Fibroblast of skin of scalp (primary cell): ENCODE measurements at places on chromosomes 7 and 10.

GRCh38 chr10:104441329-104442000 is 87.8 kb downstream of the CFAP58 start:
- DNase-seq, result peak; percentile 94

DNA sequence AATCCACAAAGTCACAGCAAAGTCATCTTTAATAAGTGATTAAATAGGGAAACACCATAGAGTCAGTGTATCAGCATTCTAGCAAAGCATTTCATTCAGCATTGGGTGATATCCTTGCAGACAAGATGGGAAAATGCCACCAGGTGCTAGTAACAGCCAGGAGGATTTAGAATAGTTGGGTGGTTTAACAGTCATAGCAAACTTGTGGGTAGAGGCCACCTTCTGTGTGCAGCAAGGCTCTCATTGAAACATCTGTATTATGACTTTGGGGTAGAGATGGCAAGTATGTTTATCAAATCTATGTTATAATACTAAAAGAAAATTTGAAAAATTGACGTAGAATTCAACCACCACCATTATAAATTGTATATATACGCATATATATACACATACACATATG is 26.4 kb upstream of the ADO start:
- no peak for DNase-seq

GRCh38 chr7:125425506-125425905 is 495.9 kb upstream of the POT1 start:
- DNase-seq, result no peak

DNA sequence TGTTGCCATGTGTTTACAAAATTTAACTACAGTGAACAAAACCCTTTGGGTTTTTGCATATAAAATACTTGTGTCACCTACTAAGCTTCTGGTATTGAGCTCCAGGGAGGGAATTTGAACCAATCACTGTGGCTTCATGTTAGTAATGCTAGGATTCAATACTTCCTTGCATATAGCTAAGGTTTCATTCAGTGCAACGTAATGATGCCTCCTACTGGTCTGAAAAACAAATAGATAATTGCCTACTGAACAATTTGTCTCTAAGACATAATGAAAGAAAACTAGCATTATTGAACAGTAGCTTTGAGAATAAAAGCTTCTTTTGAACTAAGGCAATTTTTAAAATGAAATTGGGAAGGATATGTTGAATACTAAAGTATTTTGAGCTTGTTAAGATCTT is 244.4 kb downstream of the ZWINT start:
- no peak for DNase-seq

GRCh38 chr10:118583611-118584010 is 11.8 kb downstream of the PRLHR start:
- DNase-seq, result no peak

GRCh38 chr10:3978174-3978573 is 193.2 kb upstream of the KLF6 start:
- peak; percentile 35 for DNase-seq

- no peak for DNase-seq
Observed at GRCh38 chr7:148118371-148118770, 472.2 kb upstream of the C7orf33 start.

GRCh38 chr10:44463511-44464121 is 78.7 kb upstream of the CXCL12 start:
- peak; percentile 34 for DNase-seq

DNA sequence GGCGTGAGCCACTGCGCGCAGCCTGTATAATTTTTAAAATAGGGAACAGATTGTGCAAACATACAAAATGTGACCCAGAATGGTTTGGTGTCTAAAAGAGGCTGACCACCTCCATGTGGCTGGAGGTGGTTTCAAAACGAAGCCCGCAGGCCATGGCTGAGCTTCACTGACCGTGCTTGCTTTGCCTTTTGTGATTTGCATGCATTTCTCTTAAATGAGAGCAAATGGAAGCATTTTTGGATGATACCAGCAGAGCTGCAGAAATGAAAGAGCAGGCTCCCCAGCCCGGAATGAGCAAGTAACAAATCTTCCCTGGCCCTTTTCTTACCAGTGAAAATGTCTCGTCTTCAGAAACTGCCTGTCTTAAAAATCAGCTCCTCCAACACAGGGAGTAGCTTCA is 239.9 kb downstream of the CAMK1D start:
- DNase-seq, result no peak

GRCh38 chr7:82335927-82336326 is 107.7 kb downstream of the CACNA2D1 start:
- no peak for DNase-seq

DNA sequence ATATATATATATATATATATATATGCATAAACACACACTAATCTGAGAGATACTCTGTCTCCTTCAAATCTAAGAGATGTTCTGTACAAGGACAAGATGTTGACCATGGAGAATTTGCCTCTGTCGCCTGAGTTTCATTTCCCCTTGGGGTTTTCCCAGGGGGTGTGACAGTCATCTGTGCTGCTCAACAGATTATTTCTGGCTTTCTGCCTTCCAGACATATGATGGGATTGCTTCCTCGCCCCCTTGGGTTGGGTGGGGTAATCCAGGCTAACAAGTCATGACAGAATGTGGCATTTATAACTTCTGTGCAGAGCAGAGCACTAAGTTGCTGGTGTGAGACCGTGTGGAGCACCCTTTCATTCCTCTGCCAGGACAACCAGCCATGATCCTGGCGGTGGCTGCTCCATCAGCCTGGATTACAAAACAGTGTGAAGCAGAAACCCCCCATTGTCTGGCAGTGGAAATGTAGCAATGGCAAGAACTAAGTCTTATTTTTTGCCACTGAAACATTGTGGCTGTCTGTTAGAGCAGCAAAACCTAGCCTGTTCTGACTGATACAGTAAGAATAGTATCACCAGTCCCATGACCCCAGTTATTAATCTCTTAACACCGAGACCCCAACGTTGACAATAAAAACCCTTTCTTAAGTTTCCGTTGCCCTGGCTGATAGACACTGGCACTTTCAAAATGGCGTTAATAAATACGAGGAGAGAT is 13.7 kb upstream of the USP6NL start:
- no peak for DNase-seq

GRCh38 chr10:44032216-44032615 is 352.7 kb downstream of the CXCL12 start:
- DNase-seq, result peak; percentile 47

DNA sequence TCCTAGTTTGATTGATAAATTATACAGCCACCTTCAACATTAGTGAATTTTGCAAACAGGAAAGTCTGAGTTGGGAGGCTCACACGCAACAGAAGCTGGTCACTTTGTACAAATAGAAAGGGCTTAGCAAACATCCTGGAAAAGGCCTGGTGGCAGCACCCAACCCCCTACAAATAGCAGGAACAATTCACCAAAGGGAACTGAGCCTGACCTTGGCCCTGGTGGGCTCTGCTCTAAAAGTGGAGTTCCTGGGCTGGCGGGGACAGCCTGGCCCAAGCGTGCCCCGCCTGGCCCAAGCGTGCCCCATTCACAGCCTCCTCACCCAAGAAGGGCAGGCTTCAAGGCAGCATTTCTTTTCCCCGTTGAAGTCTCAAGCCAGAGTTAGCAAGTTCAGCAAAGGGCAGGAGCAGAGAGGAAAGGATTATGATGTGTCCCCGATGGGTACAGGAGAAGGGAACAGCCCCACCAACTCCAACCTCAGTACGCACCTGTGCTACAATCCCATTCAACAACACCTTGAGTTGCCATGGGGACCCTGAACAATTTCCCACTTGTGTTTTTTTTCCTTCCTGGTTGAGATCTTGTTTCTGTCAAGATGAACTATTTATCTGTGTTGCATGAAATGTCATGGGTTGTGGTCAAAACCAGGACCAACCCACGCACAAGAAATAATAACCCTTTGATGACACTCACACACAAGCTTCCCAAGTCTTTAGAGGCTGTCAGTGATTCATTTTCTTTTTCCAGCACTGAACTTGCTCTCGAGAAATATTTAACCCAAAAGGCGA is 43.4 kb downstream of the RGS10 start:
- DNase-seq, result no peak

- no peak for DNase-seq
Observed at GRCh38 chr7:31767686-31768358, 80.8 kb downstream of the PPP1R17 start.

- no peak for DNase-seq
Observed at GRCh38 chr10:21021843-21022594, 124.9 kb upstream of the NEBL start.

DNA sequence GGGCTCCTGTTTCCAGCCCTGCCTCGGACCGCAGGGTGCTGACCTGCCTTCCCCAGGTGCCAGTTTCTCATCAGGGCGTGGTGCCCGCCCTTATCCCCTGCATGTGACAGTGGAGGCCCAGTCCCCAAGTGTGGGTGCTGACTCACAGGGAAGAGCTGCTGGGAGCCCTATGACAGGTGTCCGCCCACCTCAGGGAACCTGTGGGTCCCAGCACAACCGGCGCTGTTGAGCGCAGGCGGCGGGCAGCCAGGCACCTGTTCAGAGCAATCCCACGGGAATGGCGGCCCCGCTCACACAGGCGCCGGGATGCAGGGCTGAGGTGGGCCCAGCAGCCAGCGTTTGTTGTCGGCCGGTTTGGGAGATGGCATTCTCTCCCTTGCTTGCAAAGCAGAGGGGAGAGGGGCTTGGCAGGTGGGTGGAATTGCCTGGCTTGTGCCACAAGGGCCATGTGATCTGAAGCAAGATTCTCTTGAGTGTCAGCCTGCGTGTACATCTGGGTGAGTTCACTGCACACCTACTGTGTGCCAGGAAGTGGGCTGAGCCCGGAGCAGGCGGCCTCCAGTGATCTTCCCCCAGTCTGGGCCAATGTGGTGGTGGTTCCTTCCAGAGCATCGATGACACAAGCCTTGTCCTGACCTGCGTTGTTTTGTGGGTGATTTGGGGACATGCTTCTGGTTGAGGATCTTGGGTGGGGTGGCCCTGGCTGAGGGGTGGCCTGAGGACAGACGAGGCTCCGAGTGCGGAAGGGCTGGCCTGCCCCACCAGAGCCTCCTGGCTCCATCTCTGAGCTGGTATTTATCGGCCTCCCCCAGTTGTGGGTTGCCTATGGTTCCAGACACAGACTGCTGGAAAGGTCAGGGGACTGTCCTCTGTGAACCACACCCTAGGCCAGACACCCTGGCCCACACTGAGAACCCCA is 2.4 kb downstream of the PWWP2B start:
- no peak for DNase-seq

- no peak for DNase-seq
Observed at GRCh38 chr7:67519171-67519570, 522.5 kb downstream of the TYW1 start.

DNA sequence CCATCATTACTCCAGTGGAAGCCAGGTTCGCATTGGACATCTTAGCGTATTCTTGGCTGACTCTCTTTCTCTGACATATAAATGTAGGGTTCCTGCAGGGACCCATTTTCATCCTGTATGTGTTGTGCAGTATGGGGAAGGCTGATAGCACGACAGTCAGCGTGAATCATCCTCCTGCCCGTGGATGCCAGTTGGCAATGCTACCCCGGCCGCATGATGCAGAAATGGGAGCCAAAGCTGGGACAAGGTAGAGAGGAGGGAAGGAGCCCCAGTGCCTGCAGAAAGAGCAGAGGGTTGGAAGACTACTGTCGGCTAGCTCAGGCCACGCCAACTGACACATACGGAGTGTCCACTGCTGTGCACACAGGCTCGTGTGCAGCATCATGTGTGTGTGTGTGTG is 251.6 kb downstream of the SKAP2 start:
- no peak for DNase-seq
